ENCODE measurements at places on chromosomes 5 and 9.

DNA sequence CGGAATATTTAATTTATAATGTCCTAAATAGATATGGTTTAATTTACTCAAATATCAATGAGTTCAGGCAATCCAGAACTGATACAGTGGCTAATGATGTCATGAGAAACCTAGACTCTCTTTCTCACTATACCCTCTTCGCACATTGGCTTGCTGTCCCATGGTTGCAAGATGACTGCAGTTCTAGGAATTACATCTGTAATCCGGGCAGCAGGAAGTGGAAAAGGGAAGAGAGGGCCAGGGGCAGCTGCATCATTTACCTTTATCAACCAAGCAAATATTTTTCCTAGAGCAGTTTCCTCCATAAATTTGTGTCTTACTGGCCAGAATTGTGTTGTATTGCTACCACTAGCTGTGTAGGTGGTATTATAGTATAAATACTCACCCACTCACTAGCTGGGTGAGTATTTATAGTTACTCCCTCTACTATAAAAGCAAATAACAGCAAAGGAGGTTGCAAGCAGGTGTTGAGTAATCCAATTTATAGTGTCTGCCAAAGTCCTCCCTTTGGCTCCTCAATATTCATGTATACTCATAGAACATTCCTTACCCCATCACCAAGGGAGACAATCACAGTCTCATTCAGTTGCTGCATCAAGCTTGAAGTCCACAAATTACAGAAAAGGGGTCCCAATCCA is 168.8 kb downstream of the DROSHA start:
- DNase-seq, result no peak

DNA sequence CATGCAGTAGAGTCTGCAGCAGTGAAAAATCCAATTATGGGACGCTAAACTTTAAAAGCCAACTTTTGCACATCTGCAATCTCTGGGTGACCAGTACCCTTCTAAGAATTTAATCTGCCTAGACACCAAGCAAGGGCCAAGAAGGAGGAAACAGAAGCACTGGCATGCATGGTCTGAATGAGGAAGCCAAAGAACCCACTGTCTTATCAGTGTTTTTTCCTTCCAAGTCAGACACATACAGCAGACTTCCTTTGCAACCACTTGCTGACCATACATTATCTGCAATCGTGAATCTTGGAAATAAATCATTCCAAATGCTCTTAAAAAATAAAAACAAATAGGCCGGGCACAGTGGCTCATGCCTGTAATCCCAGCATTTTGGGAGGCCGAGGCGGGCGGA is 65.9 kb downstream of the DEPDC1B start:
- DNase-seq, result no peak

DNA sequence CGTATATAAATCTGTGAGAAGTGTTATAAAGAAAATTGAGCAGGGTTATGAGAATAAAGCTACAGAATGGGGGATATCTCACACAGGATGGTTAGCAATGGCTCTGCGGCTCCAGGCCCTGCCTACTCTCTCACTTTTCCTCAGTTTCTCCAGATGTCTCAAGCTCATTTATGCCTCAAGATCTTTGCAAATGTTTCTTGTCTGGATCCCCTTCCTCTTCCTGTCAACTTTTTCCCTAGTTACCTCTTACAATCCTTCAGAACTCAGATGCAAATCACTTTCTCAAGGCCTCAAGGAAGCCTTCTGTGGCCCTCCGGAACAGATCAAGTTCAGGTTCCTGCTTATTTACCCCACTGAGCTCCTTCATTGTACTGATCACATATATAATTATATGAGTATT is 386.4 kb downstream of the RAB3C start:
- no peak for DNase-seq

DNA sequence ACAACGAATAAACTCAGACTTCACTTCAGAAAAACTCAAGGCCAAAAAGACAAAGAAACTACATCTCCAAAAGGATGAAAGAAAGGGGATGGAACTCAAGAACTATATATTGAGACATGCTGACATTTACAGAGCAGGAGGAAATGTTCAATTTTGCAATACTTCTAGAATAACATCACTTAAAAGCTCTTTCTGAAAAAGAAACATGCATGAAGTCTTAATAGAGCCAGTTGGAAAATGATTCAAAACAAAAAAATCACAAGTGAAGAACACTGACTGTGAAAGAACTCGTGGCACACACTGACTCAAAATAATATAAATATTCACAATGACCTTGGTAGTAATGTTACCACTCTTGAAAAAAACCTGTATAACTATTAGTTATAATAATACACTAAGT is 267.8 kb upstream of the NREP start:
- no peak for DNase-seq

- no peak for DNase-seq
These were observed 164.3 kb upstream of the BRINP1 start for GRCh38 chr9:119533504-119533903.

GRCh38 chr5:157116483-157116954 is 7.7 kb upstream of the HAVCR2 start:
- DNase-seq, result no peak

GRCh38 chr9:15246708-15247107 is 60.3 kb downstream of the TTC39B start:
- DNase-seq, result no peak

DNA sequence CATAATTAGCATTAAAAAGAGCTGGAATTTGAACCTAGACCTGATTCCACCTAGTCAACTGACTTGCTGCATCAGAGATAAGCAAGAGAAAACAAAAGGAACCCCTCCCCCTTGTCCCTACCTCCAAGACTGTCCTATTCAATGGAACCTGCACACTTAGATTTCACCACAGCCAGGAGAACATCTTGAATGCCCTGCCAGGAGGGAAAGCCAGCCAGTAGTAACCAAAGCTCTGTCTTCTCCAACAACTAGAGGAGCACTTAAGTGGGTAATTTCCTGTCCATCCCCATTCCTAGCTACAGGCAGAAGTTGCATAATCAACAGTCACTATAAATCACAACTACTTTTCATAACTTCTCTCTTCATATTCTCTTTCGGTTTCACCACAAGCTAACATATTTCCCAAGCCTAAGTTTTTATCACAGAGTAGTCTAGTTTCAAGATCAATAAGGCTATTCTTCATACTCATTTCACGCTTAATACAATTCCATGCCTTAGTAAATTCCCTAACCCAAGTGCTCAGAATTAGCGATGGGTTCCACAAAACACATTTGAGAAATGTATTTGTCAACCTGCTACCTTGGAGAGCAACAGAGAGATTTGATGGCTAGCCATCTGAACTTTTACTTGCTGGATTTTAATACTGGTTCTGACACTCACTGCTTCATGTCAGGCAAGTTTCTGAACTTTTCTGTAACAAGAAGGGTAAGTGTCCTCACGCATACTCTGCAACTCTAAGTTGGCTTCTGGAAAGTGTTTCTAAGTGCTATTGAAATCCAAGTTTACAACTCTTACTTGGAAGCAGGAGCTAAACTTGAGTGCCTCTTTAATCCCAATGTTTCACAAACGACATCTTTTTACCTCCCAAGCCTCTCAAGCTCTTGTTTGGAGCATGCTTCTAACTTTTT is 2.0 kb downstream of the DENND1A start:
- no peak for DNase-seq

- peak; percentile 78 for DNase-seq
These were observed 13.5 kb upstream of the NDFIP1 start for GRCh38 chr5:142095035-142095434.

DNA sequence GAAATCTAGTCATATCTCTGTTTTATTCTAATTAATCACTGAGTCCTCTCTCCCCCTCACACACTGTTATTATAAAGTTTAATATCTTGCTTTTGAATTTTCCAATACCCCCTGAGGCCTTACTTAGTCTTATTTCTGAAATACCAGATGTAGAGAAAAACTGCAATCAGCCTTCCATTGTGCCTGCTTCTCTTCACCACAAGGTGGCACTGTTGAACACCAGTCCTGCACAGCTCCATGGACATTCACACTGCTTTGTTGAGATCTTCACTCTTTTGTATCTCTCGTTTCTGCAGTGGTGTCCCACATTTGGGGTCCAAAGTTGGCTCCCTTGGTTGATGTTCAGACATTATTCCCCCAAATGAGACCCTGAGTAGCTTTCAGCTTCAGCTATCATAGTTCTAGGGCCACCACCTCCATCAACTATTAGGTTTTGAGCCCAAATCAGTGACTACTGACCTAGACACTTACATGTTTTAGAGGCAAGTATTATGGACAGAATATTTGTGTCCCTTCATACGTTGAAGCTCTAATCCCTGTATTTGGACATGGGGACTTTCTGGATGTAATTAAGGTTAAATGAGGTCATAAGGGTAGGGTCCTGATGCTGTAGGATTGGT is 24.3 kb downstream of the BOD1 start:
- DNase-seq, result no peak

DNA sequence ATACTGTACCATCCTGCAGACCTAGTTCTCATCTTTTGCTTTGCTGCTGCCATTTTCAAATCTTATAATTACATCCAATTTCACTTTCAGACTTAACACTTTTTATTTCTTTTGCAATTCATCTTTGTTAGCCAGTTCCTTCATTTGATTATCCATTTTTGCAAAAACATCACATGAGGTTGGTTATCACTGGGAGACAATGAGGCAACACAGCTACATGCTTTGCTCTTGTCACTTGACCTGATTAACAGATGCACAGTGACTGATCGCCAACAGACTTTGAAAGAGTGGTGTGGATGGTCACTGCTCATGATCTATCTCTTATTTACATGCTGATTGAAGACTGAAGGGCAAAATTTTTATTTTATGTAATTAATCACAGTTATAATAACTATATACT is 17.0 kb upstream of the RNF20 start:
- no peak for DNase-seq

GRCh38 chr9:105333811-105334210 is 89.4 kb downstream of the SLC44A1 start:
- DNase-seq, result no peak

- no peak for DNase-seq
These were observed 128.2 kb upstream of the LARP1 start for GRCh38 chr5:154626876-154627557.

- peak; percentile 4 for DNase-seq
These were observed 199.8 kb upstream of the MVB12B start for GRCh38 chr9:126126807-126127206.

- no peak for DNase-seq
These were observed 66.6 kb downstream of the RALGPS1 start for GRCh38 chr9:126981218-126981617.

- no peak for DNase-seq
These were observed 77.3 kb upstream of the ATP10B start for GRCh38 chr5:160929360-160929759.

- peak; percentile 66 for DNase-seq
These were observed at the start of gene FIBCD1 for GRCh38 chr9:130938652-130939404. Gene FIBCD1, minus strand, starts transcription at chr9:130939247. Its CDS starts 640 bp downstream, at chr9:130938607.

DNA sequence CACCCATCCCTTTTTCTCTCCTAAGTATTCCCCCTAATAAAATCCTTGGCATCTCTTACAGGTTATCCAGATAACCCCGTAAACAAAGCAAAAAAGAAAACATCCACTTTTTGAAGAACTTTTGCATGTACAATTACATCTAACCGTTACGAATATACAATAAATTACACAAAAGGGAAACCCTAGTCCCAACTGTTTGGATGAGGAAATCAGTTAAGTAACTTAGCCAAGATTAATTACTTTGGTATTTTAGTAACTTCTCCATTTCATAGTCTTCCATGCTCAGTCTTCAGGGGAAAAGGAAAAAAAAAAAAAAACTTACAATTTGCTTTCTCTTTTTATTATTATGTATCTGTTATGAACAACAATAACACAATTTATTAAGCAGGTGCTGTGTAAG is 212.9 kb downstream of the ACTL7B start:
- DNase-seq, result no peak

- DNase-seq, result no peak
These were observed 74.7 kb downstream of the FOXB2 start for GRCh38 chr9:77094150-77094549.

GRCh38 chr5:154372661-154373060 is 73.1 kb upstream of the SAP30L start:
- no peak for DNase-seq

- no peak for DNase-seq
These were observed 26.3 kb downstream of the PTGES2 start for GRCh38 chr9:128101231-128101661.

GRCh38 chr9:92187989-92188714 is 72.9 kb upstream of the SPTLC1 start:
- no peak for DNase-seq

DNA sequence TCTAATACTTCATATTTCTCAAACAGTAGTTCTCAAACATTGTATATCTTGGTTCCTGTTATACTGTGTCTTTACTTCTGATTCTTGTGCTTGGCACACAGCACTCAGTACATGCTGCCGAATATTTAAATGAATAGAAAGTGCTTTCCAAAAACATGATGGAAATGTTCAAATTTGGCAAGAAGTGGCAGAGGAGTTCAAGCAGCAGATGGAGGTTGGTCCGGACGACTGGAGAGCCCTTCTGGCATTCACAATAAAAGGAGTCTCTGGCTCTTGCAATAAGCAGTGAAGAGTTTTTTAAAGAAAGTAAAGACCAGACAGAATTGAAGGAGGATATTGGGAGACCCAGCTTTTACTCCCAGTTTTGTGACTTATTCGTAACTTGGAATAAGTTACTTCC is 36.3 kb downstream of the TSTD2 start:
- no peak for DNase-seq

DNA sequence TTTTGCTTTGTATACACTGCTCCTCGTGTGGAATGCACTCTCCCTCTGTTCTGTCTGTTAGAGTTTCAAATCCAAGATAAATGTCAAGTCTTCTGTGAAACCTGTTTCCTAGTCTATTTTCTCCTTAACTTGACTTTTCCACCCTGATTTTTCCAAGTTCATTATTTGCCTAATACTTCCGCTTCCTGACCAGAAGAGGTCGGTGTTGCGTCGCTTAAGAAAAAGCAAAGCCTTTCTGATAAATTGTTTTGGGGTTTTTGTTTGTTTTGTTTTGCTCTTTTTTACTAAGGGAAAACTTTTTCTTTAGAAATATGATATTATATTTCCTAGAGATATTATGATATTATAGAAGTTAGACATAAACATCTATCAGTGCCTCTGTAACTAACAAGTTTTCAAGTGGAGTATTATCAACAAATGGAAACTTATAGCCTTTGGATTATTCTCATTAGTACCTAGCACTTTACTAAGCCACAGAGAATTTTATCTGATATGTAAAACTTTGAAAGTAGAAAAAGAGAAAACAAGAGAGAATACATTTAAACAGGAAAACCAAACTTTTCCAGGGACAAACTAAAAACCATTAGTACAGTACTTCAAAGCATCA is 55.8 kb downstream of the PHAX start:
- no peak for DNase-seq

- DNase-seq, result no peak
These were observed 22.2 kb downstream of the VAV2 start for GRCh38 chr9:133969681-133970580.

All from activated CD8-positive, alpha-beta memory T cell treated with anti-CD3 and anti-CD28 coated beads, Interleukin-2, amount 50 U/mL, for 48 hours (primary cell).